Stimulated activated CD4-positive, alpha-beta T cell treated with anti-CD3 and anti-CD28 coated beads, Interleukin-2, amount 100 ng/mL, for 48 hours (primary cell): ENCODE measurements at places on chromosomes 7 and 10.

DNA sequence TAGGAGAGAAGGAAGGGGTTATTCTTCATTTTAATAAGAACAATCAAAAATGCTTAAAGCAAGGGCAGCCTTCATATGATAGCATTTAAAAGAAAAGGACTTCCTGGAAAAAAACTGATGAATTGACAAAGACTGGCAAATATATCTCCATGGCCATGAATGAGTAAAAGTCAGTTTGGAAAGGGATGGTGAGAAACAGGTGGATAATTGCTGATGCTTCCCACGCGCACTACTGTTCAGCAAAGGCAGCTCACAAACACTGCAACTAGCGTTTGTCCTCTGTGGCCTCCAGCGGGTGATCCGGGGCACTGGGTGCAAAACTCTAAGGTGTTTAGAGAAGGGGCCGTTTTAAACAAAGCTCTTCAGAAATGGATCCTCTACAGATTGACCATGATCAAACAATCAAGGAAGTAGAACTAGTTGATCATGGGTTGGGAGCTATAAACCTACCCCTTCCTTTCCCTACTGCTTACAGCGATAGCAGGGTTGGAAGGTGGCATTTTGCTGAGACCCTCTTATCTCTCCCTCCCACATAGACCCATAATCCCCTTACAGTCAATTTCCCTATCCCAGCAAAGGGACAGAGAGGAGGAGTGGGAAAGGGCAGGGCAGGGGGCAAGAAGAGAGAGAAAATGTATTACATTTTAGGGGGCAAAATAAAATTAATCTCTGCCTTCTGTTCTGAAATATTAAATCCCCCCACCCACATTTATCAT is 53.8 kb downstream of the SMURF1 start:
- DNase-seq: no peak

GRCh38 chr7:12957487-12957886 is 270.1 kb downstream of the ARL4A start:
- DNase-seq: no peak

- no peak for DNase-seq
Observed at GRCh38 chr10:85039311-85039710, 710.9 kb downstream of the CCSER2 start.

- no peak for DNase-seq
Observed at GRCh38 chr10:117790621-117791020, 248.1 kb downstream of the EMX2 start.
